LoVo (cell line): ENCODE measurements at places on chromosomes 2 and 18.

- no peak for DNase-seq
Measured at GRCh38 chr18:8657873-8658470, 47.4 kb upstream of the MTCL1 start.

GRCh38 chr2:158676696-158677095 is 118.4 kb upstream of the DAPL1 start:
- DNase-seq: no peak

GRCh38 chr2:45040786-45041185 is 31.5 kb upstream of the SIX2 start:
- DNase-seq: no peak

DNA sequence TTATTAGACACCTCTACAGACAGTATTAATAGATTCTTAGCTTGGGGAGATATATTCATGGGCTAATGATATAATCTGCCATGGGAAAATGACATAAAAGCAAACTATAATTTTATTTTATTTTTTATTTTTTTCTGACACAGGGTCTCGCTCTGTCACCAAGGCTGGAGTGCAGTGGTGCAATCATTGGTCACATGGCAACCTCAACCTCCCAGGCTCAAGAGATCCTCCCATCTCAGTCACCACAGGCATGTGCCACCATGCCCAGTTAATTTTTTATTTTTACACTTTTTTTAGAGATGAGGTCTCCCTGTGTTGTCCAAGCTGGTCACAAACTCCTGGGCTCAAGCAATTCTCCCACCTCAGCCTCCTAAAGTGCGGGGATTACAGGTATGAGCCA is 39.3 kb downstream of the RTN4 start:
- peak; percentile 48 for DNase-seq

DNA sequence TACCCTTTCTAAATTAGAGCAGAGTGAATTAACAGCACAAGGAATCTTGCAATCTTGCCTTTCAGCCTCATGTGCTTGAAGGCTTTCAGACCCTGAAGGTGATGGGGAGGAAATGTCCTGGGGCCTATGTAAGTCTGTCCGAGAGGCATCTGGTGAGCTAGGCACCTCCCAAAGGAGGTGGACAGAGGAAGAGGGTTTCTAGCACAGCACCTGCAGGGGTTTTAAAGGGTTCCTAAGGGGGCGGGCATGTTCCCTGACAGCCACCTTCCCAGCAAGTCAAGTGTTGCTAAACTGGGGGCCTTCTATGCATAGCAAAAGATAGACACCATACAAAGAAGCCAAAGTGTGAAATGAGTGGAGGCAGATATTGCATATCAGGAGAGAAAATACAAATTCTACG is 88.5 kb downstream of the CDH2 start:
- no peak for DNase-seq

- no peak for DNase-seq
Measured at GRCh38 chr2:48560546-48561209, 30.7 kb downstream of the STON1 start.

- DNase-seq: peak; percentile 46
Measured at GRCh38 chr2:102453501-102453900, 19.5 kb upstream of the SLC9A4 start.

DNA sequence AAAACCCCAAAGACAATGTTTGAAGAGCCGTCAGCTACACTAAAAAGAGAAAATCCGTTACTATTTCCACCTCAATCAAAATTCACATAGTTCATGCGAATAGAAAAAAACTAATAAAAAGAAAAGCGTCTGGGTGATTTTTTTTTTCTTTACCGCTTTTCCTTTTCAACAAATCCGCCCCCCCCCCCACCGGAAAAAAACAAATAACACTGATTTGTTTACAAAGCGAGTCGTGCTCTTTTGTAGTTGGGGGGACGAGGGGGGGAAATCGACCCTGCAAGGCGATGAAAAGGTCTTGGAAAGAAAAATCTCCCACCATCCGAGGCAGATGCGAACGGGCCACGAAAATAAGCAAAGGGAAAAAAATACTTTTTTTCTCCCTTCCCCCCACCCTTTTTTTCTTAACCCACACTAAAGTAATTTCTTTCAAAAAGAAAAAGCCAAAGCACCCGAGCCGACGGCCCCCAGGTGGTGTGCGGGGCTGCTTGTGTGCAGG is 638 bp downstream of the ZNF521 start:
- no peak for DNase-seq

- no peak for DNase-seq
Measured at GRCh38 chr2:47041891-47042684, 113.0 kb downstream of the STPG4 start.

DNA sequence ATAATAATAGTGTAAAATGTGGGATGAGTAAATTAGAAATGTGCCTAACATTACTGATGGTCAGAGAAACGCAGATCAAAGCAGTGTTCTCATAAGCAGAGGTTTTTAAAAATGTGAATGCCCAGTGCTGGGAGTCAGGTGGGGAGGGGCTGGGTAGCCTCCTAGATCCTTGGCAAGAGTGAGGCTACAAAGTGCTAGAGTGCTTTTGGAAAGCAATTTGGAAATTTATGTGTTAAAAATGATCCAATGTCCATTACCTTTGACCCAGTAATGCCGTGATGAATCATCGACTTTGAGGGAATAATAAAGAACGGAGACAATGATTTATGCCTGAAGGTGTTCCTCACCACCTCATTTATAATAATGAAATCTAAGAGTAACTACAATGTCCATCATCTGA is 44.9 kb upstream of the TWIST2 start:
- peak; percentile 1 for DNase-seq

DNA sequence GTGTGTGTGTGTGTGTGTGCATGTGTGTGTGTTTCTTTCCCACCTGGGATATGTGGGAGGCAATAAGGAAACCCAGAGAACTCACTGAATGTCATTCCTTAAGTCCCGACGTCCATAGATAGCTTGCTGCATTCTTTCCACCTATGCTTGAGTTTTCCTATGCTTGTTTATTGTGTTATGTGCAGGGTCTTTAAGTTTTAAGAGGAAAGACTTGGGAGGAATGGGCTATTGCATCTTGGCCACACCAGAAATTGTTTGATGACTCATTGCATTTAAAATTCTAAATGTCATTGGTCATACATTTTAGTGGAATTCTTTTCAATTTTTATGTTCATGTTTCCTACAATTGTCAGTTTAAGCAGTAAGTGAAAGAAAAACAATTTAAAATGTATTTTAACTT is 33.7 kb downstream of the STARD6 start:
- DNase-seq: no peak

DNA sequence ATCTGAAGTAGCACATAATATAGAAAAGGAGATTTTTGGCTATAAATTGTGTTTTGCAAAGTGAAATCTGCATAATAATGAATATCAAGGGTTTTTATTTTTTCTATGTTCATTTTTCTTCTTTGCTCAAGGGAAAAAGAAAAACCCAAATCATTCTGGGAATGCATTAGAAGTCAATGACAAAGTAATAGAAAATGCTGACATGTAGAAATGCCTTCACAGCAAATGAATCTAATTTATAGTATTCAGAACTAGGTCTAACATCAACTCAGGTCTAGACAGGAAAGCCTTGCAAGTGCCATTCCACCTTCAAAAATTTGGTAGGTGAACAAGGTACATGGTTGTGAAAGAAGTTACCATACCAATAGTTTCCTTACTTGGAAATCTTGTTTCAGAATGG is 831.5 kb upstream of the CELF4 start:
- no peak for DNase-seq

- DNase-seq: no peak
Measured at GRCh38 chr2:31238126-31238905, 4.4 kb downstream of the EHD3 start.

DNA sequence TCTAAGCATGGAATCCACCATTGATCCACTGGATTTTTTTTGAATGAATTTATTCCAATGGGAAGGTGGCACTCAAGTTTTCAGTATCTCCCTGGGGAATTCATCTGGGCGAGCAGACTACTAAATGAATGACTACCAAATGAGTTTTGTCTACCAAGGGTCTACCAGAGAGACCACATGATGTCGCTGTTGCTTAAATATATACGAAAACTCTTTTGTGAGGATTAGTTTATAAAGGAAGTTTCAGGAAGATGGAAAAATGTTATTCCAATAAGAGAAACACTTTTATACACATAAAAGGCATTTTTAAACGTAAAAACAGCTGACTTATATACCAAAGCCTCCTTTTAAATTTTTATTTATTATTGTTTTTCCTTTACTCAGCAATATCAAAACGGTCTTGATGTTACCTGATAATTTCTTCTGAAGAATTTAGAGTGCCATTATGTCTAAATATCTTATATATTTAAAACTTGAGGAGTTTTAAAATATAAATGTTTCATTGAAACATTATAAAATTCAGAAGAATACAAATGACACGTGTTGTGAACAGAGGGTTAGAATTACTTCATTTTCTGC is 139.7 kb downstream of the HRH4 start:
- DNase-seq: peak; percentile 52
